ENCODE measurements at places on chromosomes 16 and 17. TPM values are rescaled to one million over a fixed set of nuclear protein-coding genes. Genes with fewer than 3 reads are reported as not detected.

- no peak for DNase-seq
These were observed 86.3 kb downstream of the MYH11 start for GRCh38 chr16:15770512-15770911.

DNA sequence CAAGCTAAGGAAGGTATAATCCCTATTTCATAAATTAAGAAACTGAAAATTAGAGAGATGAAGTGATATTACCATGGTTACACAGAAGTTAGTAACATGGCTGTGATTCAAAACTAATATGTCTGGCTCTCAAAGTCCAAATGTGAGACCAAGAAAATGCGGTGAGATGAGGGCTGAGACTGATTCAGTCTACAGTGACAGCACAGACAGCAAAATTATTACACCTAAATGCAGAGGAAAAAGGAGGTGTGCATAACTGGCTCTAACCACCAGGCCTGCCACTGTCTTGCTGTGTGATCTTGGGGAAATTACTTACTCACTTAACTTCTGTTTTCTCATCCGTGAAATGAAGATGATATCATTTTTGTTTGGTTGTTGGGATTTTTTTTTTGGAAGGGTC lies 270.0 kb upstream of the SOX9 start:
- no peak for DNase-seq

Gene AATK
- total RNA-seq: 1.4 TPM

Gene FBXW10
- total RNA-seq: not detected

GRCh38 chr16:68898026-68898425 lies 54.7 kb downstream of the TANGO6 start:
- peak; percentile 34 for DNase-seq

- no peak for DNase-seq
These were observed 226.5 kb upstream of the GSE1 start for GRCh38 chr16:85386467-85387170.

- DNase-seq: no peak
These were observed 1.4 kb upstream of the ATP6V0A1 start for GRCh38 chr17:42457107-42457792.

Gene SYCE1L
- total RNA-seq: not detected

GRCh38 chr16:46832757-46833459 lies 1.9 kb upstream of the C16orf87 start:
- no peak for DNase-seq

GRCh38 chr17:1928976-1929375 lies 96.2 kb downstream of the RTN4RL1 start:
- no peak for DNase-seq
